ENCODE measurements at places on chromosomes 16 and 17. TPM values are rescaled to one million over a fixed set of nuclear protein-coding genes. Genes with fewer than 3 reads are reported as not detected.

Gene PDILT
- total RNA-seq, result not detected

Gene KRTAP3-1
- total RNA-seq, result not detected

Gene TPSAB1
- not detected for total RNA-seq

Gene ARSG
- total RNA-seq, result 6.3 TPM

Gene ELMO3
- 0.76 TPM for total RNA-seq

Gene ARL5C
- total RNA-seq, result not detected

Gene ZNF205
- 16.0 TPM for total RNA-seq

Gene PPP1R1B
- total RNA-seq, result 0.91 TPM

Gene NUP85
- 28.8 TPM for total RNA-seq

Measured in smooth muscle cell of the pulmonary artery (primary cell).